ENCODE measurements at places on chromosomes 6 and 20.

DNA sequence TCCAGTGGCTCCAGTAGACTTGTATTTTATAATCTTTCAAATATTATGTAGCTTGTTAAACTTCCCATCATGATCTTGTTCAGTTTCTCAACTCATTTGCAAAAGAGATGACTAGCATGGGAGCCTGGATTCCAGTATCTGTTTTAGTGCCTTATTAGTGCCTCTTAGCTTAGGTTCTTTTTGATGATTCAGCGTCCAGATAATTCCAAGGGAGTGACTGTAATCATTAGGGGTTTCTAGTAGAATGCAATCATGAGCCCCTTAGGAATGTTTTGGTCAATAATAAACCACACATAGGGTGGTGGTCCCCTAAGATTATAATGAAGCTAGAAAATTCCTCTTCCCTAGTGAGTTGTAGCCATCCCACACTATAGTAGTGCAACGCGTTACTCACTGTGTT is 7.0 kb downstream of the CD2AP start:
- DNase-seq, result no peak

GRCh38 chr20:10074513-10074912 is 39.7 kb downstream of the ANKEF1 start:
- no peak for DNase-seq

GRCh38 chr6:35295521-35296315 is 1.9 kb upstream of the DEF6 start:
- no peak for DNase-seq

GRCh38 chr6:72936766-72937559 is 288.3 kb downstream of the KHDC1L start:
- no peak for DNase-seq

DNA sequence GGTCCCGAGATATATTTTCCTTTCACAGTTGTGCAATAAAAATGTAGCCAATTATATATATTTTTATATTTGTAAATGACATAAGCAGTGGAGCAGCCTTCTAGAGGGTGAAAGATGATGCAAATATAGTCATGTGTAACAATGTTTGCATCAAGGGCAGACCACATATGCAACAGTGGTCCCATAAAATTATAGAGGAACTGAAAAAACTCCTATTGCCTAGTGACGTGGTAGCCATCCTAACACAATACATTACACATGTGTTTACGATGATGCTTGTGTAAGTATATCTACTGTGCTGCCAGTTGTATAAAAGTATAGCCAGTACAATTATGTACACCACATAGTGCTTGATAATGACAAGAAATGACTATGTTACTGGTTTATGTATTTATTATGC is 162.8 kb downstream of the ZFAND3 start:
- no peak for DNase-seq

- no peak for DNase-seq
Observed at GRCh38 chr6:157012355-157012754, 235.2 kb downstream of the ARID1B start.

DNA sequence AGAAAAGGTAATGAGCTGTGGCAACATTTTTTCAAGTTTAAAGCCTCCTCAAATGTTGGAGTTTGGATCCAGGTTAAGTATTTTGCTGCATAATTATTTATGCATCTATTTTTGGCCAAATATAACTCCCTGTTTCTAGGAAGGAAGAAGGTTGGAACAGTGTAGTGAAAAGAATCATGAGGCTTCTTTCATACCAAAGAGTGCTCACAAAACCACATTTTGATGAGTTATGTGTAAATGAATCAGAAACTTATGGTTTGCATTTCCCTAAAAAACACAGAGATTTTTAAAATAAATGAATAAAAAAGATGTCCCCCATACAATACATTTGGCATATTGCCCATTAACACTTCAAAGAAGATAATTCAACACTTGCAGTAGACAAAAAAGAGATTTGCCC is 246.9 kb upstream of the PRDM1 start:
- no peak for DNase-seq

- no peak for DNase-seq
Observed at GRCh38 chr6:21519642-21520041, 73.9 kb upstream of the SOX4 start.

DNA sequence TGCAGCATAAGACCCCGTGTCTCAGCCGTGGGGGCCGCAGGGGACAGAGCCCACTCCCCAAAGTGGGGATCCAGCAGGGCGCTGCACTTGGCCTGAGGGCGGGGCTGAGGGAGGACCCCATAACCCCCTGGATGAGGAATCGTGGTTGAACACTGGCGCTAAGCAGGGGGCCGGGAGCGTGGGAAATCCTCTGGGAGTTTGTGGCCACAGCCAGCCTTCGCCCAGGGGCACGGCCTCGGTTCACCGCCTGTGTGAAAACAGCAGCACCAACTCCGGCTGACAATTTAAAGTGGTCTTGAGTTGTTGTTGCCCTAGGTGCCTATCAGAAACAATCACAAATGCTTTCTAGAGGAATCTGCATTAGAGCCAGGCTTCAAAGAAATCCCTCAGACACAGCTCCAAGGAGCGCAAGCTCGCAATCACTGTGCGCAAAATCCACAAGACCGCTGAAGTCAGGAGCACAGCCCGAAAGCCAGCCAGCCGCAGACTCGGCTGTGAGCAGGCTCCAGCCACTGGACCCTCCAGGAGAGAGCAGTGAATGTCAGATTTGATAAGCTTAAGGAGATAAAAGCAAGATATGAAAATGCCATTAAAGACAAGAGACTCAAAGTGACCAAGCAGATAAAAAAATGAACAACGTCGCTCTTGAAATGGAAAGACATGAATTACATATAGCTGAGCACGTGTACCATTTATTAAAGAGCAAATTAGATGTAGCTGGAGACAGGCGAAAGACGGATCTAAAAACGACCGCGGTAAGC is 10.9 kb upstream of the RPS6KA2 start:
- no peak for DNase-seq

DNA sequence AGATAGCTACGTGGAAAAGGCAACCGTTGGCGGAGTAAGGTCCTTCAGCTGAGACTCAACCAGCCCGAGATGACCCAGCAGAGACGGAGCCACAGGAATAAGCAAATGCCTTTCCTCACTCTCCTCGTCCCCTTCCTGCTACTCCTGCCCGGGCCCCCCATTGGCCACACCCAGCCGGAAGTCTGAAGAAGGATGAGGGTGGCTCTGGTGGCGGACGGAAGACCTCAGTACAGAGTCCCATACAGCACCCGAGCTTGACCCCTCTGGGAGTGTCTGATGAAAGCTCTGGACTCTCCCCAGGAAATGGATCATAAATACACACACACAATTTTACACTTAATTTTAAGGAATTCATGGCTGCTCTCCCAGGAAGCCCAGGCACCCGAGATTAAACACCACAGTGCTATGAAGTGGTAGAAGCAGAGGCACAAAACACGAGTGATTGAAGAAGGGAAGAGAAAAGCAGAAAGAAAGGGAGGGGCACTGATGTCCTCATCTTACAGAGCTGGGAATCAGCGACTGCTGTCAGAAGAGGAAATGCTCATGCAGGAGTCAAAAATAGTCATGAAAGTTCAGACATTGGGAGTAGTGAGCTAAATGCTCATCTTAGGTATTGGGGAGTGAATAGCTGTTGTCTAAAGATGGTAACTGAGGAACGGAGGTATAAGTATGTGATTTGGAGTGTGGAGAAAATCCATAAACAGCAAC is 125.6 kb downstream of the BANF2 start:
- DNase-seq, result no peak

- no peak for DNase-seq
Observed at GRCh38 chr6:140043357-140043756, 668.9 kb upstream of the CITED2 start.

DNA sequence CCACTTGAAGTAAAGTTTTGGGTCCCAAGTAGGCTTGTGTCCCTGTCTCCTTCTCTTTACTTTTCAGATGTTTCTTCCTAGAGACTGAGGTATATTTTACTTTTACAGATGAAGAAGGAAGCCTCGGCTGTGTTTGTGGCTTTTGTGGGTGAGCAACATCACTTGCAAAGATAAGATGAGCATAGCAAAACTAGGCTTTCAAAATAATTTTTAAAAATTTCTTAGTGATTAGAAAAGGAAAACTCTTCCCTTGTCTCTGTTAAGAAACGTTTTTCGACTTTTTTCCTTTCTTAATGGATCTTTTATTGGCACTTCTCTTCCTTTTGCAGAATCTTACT is 7.6 kb downstream of the PTPN1 start:
- DNase-seq, result no peak

DNA sequence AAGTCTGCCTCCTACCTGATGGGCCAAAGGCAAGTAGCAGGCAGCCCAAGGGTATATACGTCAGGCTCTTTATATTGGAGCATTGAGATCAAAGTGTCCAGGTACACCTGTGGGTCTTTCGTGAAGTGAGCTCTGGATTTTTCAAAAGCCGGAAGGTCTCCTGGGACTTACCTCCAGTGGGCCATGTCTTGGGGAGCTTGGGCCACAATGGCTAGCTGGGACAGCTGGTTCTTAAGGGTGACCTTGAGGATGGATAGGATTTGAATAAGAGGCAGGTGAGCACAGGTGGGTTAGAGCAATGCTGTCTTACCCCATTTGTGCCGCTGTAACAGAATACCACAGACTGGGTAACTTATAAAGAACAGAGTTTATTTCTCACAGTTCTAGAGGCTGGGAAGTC is 153.4 kb downstream of the CDC5L start:
- DNase-seq, result no peak

DNA sequence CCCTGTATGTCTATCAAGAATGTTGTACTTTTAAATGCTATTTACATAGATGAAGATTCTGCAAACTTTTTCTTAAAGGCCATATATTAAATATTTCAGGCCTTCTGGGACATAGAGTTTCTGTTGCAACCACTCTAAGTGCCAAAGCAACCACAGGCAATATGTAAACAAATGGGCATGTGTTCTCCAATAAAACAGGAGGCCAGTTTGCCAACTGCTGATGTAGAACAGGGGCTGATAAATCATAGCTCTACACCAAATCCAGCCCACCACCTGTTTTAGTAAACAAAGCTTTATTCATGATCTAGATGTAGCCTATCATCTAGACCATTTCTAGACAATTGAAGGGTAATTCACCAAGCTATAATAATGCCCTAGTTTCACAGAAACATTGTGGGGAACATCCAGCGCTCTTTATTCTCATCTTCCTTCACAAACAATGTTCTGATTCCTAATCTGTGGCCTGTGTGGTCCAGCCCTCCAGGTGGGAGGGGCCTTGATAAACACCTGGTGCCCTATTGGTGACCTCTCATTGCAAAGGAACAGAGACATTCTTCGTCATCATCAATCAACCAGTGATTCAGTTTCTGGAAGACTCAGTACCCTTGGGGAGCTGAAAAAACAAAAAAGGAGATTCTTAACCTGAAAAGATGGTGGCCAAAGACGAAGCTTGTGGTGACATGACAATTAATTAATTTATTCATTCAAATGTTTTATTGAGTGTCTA is 80.2 kb downstream of the PREP start:
- no peak for DNase-seq

DNA sequence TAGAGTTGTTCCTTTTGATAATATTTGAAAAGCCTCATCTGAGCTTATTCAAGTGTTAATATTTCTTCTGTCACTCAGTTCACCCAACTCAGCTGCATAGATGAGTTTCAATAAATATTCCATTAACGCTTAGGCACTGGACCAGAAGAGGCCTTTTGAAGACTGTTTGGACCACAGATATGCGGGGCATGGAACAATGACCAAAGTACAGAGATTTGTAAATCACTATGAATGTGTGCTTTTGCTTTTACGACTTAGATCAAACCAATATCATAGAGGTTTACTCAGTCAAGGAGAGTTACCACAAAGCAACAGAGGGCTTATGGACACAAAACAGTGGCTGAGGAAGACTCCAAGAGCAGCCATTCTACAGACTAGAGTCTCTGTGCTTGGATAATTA is 99.9 kb downstream of the RTN4IP1 start:
- DNase-seq, result no peak

DNA sequence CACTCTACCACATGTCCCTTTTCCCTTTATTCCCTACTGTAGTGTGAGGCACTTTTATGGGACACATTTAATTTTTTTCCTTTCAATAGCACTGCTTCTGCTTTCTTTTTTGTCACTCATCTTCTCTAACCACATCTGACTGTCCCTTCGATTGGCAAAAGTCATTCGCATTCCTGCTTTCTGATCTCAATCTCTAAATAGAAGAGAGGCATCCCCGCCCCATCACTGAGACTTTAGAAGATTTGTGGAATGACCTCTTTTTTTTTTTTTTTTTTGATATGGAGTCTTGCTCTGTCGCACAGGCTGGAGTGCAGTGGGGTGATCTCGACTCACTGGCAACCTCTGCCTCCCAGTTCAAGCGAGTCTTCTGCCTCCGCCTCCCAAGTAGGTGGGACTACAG is 9.1 kb downstream of the ZNF292 start:
- no peak for DNase-seq

DNA sequence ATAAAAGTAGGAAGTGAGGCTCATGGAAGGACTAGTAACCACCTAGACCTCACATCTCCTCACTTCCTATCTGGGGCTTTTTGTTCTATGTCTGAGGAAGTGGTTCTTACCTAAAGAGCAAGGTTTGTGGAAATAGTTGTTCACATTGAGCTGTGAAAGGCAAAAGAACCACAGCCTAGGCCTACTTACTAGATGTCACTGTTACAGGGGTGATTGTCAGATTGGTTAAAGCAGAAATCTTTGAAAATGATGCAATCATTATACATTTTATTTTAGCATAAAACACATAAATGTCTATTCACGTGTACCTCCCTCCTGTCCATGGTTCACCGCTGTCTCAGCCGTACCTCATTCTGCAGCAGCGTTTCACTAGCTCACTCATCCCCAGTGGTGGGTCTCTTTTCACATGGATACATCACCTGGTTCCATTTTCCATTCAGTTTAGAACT is 268.8 kb downstream of the TMEM242 start:
- peak; percentile 40 for DNase-seq

- no peak for DNase-seq
Observed at GRCh38 chr6:89669002-89669401, 30.5 kb upstream of the LYRM2 start.

- DNase-seq, result no peak
Observed at GRCh38 chr6:118787724-118788423, 106.1 kb upstream of the ASF1A start.

DNA sequence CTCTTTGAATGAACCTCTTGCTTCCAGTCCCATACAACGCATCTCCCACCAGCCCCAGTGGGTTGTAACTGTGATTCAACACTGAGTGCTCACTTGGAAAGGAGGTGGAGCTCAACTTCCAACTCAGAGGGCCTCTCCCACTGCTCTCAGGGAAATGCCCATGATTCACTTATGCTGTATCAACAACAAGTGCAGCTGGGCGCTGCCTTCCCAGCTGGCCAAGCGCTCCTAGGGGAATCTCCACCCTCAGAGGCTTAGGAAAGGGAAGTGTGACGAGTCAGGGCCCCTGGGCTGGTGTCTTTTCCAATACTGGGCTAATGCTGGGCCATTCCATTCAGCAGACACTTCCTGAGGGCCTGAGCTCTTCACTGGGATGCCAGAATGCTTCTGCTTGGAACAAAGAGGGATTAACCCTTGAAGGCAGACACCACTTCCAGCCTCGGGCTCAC is 8.1 kb upstream of the OCSTAMP start:
- no peak for DNase-seq

DNA sequence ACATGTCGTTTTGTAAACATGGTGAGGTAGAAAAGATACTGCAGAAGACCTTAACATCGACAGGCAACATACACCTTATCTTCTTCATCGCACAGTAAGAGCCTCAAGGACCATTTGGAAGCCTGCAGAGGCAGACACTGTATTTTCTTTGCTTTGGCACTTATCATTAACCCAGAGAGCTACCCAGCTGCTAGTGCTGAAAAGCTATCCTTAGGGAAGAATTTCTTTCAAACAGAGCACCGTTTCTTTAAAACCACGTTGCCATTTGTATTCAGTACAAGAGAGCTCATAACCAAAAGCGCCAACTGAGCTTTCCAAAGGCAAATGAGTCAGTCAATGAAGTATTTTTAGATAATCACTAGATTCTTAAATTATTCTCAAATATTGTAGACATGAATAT is 306.6 kb downstream of the EPM2A start:
- DNase-seq, result no peak
